ENCODE measurements at places on chromosomes 13 and 19.

DNA sequence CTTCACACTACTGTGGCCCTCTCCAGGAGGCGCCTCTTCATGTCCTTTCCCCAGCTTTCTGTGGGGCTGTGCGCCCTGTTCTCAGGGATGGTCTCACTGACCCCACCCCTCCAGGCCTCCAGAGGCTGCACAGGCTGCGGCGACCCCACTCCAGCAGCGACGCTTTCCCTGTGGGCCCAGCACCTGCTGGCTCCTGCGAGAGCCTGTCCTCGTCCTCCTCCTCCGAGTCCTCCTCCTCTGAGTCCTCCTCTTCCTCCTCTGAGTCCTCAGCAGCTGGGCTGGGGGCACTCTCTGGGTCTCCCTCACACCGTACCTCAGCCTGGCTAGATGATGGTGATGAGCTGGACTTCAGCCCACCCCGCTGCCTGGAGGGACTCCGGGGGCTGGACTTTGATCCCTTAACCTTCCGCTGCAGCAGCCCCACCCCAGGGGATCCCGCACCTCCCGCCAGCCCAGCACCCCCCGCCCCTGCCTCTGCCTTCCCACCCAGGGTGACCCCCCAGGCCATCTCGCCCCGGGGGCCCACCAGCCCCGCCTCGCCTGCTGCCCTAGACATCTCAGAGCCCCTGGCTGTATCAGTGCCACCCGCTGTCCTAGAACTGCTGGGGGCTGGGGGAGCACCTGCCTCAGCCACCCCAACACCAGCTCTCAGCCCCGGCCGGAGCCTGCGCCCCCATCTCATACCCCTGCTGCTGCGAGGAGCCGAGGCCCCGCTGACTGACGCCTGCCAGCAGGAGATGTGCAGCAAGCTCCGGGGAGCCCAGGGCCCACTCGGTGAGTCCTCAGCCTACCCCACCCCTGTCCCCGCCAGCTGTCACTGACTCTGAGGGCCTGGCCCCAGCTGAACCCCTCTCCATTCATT, 11.2 kb downstream of the ARHGAP33 start:
- DNase-seq, result no peak

DNA sequence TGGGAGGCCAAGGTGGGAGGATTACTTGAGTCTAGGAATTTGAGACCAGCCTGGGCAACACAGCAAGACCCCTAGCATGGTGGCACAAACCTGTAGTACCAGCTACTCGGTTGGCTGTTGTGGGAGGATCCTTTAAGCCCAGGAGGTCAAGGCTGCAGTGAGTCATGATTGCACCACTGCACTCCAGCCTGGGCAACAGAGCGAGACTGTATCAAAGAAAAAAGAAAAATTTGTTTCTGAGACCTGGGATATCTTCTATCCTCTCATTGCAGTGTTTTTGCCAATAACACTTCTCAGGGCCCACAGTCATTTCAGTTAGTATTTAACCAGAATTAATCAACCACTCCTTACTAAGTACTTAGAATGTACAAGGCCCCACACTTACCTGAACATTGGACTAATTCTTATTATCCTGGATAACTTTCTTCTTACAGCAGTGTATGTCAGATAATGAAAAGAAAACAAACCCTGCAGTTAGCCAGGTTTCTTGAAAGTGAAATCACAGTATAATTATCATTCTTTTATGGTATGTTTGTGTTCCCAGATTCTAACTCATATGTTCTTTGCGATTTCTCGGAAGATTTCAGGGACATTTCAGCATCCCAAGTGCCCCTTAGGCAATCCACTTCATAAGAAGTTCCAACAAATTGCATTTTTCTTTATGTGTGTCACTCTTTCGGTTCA, 75.6 kb upstream of the KLF5 start:
- no peak for DNase-seq

DNA sequence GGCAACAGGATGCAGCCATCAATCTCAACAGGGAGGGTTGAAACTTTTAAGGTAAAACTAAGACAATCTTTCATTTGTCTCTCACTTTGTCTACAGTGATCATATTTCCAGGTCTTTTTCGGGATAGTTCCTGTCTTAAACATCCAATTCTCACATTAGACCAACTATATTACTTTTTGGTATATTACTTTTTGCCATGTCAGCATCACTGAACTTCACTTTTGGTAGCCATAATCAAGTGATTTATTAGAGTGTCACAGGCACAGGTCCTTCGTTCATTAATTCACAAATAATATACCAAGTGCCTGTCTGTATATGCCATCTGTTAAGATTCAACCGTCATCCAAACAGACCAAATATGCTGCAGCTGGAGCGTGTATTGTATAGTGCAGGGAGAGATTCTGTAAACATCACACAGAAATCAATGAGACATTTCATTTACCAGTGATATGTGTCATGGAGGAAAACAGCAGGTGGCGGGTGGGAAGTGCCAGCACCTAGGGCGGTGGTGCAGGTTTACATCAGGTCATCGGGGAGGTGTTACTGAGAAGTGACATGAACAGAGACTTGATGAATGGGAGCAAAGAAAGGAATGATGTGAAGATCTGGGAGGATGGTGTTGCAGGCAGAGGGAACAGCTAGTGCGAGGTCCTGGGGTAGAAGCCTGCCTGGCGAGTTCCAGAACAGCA, 24.9 kb downstream of the ARHGEF7 start:
- DNase-seq, result no peak

DNA sequence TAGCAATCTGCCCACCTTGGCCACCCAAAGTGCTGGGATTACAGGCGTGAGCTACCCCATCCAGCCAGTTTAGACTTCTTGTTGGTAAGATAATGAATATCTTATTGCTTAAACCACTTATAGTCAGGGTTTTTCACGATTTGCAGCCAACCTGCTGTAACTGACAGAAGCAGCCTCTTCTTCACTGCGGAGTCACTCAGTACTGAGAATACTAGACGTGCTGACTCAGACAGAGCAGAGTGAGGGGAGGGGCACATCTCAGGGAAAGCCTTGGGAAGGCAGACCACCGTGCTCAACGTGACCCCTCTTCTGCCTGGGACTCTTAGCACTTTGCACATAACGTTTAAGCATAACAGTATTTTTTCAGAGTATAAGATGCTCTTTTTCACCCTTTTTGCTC, 74.3 kb upstream of the ARHGEF7 start:
- no peak for DNase-seq

- no peak for DNase-seq
Observed at GRCh38 chr19:57949702-57950101, 2.2 kb upstream of the ZNF256 start.

DNA sequence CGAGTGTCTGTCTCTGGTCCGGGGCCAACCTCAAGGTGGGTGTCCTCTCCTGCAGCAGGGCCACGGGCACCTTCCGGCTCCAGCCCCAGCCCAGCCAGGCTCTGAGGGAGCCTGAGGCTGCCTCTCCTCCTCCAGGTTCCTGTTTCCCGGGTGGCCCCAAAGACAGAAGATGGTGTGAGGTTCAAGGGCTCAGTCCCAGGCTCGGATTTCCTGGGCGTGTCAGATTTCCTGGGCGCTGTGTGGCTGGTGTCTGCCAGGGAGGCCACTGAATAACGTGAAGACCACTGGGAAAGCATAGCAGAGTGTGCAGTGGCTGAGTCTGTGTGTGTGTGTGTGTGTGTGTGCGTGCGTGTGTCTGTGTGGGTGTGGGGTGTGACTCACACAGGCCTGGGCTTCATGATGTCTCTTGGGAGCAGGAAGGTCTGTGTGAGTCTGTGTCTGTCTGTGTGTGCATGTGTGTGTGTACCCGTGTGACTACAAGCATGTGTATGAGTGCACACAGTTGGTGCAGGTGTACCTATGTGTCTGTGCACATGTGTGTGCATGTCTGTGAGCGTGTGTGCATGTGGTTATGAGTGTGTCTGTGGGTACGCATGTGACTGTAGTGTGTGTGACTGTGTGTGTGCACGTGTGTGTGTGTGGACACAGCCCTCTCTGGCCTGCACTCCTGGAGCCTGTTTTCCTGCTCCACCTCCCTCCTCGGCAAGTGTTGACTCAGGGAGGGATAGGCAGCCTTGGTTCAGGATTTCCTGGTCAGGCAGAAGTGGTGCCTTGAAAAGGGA, 28.3 kb downstream of the CEBPA start:
- DNase-seq, result peak; percentile 42

GRCh38 chr13:35703061-35703460, 226.6 kb upstream of the MAB21L1 start:
- DNase-seq, result no peak

GRCh38 chr13:27622102-27622820, 569 bp downstream of the POLR1D start:
- DNase-seq, result no peak

GRCh38 chr13:110978390-110978789, 63.5 kb upstream of the ANKRD10 start:
- no peak for DNase-seq

DNA sequence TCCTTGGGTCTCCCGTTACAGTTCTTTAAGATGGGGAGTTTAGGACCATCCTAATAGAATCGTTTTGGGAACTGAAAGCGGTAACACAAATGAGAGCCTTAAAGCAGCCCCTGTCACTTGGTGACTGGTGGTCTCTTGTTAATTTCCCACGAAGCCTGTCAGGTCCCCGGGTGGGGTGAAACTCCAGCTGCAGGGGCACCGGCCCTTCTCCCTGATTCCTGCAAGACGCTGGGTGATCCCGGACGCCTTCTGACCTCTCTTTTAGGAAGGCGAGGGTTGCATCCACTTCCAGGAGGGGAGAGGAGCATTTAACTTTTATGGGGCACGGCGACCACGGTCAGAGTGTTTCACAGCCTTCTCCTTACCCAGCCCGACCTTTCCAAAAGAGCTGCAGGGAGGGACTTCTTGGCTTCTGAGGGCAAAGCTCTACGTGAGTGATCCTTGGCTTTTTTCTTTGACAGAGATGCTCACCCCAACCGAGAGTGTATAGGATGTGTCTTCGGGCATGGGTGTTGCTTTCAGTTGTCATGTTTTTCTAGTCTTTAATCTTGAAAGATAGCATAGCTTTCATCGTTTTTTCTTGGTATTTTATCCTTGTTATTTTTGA, 688 bp downstream of the ZNF225 start:
- no peak for DNase-seq

GRCh38 chr19:18428173-18428786, 9.1 kb downstream of the SSBP4 start:
- DNase-seq, result peak; percentile 85

GRCh38 chr13:24042710-24043440, 117.6 kb upstream of the SPATA13 start:
- no peak for DNase-seq

- DNase-seq, result no peak
Observed at GRCh38 chr19:38691938-38692457, 44.5 kb downstream of the ACTN4 start.

GRCh38 chr13:79803989-79804388, 323.0 kb downstream of the NDFIP2 start:
- no peak for DNase-seq

DNA sequence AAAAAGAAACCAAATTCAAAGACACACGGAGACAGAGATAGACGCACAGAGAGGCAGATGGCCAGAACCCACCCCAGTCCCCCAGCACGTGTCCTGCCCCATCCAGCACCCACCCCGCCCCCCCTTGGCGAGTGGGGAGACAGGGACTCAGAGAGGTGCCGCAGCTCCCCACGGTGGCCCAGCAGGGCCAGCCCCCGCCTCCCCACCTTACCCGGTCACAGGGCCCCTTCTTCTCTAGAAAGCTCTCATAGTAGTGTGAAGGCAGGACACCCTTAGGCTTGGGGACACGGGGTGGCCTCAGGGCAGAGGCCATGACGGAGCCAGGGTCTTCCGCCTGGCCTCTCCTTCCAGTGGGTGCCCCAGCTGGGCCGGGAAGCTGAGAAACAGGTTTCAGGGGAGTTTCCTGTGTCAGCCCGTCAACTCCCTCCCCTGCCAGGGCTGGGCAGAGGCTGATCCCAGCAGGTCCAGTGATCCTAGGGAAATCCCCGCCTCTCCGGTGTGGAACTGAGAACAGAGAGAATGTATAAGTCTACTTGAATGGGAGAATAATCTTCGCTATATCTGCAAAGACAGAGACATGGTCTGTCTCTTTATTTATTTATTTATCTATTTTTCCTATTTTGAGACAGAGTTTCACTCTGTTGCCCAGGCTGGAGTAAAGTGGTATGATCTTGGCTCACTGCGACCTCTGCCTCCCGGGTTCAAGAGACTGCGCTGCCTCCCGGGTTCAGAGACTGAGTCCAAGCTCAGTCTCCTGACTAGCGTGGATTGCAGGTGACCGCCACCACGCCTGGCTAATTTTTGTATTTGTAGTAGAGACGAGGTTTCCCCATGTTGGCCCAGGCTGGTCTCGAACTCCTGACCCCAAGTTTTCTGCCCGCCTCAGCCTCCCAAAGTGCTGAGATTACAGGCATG, at the start of gene STAP2:
TSS of gene STAP2 (minus strand) at position 387 of the 915 bp plus-strand sequence. CDS start at position 313, 74 bp downstream.
- no peak for DNase-seq

DNA sequence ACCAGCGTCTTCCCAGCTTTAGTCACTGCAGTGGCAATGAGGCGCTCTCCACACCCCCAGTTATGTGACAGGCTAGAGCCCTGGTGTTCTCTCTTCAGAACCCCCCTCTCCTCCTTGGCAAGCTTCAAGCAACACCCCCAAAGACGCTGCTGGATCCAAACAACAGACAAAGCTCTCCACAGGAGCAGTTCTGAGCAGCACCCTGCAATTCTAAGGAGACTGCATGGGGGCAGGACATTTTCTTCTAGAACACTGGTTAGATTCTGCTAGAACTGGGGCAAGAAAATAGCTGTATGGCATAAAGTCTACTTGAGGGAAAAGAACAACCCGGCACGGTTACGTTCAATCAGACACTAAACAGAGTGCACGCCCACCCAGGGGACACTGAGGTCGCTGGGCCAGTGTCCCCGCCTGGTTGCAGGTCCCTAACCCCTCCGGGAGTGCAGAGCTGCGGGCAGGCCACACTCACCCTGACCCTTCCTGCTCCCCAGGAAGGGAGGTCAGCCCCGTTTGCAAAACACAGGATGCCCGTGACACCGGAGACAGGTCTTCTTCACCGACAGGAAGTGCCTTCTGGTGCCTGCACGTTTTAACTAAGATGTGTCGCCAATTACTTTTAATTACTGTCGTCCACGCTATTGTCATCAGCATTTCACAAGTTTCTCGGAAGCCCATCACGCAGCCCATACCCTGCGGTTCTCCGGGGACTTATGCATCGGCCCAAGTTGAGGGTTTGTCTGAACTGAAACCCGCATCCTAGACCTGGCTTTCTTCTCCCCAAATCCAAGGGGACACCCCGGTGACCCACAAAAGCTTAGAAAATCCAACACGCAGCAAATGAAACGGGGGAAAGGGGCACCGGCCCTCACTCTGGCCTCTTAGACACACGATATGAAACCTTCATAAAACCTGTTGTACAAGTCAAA, 943 bp downstream of the GJB6 start:
- no peak for DNase-seq

- peak; percentile 8 for DNase-seq
Observed at GRCh38 chr19:413756-414420, 4.9 kb upstream of the C2CD4C start.

DNA sequence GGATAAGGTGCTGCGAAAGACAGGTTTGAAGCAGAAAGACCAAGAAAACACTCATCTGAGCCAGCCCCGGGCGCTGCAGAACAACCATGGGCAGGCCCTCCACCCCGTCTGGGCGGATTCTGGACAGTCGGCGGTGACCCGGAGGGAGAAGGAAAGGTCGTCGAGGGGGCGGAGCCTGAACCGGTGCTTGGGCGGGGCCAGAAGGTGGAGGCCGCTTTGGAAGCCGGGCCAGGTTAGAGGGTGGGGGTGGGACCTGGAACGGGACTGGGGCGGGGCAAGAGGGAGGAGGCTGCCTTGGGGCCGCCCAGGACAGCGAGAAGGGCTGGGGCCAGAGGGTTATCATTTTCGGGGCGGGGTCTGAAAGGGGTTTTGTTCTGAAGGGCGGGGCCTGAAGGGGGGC, 5.0 kb upstream of the ZNF765 start:
- DNase-seq, result peak; percentile 18

- DNase-seq, result no peak
Observed at GRCh38 chr19:44308011-44308410, 3.2 kb upstream of the ZNF235 start.

Data from glutamatergic neuron (in vitro differentiated cells).